Stimulated activated CD4-positive, alpha-beta T cell treated with anti-CD3 and anti-CD28 coated beads, Interleukin-15, amount 100 ng/mL, for 48 hours (primary cell): ENCODE measurements at places on chromosomes 6 and 20.

GRCh38 chr6:63864061-63864460 is 228.5 kb downstream of the PHF3 start:
- DNase-seq = no peak

DNA sequence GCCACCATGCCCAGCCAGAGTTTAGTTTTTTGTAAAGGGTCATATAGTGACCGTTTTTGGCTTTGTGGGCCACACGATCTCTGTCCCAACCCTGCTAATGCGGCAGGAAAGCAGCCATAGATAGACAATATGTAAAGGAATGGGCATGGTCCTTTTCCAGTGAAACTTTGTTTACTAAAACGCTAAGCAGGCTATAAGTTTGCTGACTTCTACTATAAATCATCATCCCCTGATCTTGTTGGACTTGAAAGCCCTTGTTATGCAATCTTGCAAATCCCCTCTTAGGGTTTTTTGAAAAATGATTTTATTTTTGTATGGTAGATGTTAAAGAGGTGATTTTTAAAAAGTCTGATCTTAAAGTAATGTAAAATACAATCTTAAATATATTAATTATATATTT is 63.6 kb downstream of the CBFA2T2 start:
- DNase-seq = no peak

GRCh38 chr6:102417368-102417998 is 1024.0 kb downstream of the GRIK2 start:
- no peak for DNase-seq

DNA sequence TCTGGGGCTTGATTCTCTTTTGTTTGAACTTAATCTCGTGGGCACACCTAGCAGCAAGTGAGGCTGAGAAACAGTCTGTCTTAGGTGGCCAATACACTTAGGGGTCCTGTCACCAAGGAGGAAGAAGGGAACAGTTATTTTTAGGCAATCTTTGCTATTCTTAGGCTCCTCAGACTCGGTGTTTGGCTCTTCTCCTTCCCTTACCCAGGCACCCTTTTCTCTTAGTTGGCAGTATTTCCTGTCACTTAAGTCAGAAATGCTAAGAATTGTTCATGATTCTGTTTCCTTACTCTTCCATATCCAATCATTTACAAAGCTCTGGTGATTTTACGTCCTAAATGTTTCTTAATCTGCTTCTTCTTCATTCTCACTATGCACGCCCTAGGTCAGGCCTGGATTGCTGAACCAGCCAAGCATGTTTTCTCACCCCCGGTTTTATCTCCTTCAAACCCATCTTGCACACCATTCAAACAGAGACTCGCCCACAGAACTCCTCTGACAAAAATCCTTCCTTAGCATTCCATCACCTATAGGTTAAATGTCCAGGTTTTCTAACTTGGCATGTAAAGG is 45.2 kb upstream of the TMEM217 start:
- no peak for DNase-seq

- DNase-seq = no peak
Observed at GRCh38 chr6:169792306-169793015, 41.0 kb downstream of the ERMARD start.

DNA sequence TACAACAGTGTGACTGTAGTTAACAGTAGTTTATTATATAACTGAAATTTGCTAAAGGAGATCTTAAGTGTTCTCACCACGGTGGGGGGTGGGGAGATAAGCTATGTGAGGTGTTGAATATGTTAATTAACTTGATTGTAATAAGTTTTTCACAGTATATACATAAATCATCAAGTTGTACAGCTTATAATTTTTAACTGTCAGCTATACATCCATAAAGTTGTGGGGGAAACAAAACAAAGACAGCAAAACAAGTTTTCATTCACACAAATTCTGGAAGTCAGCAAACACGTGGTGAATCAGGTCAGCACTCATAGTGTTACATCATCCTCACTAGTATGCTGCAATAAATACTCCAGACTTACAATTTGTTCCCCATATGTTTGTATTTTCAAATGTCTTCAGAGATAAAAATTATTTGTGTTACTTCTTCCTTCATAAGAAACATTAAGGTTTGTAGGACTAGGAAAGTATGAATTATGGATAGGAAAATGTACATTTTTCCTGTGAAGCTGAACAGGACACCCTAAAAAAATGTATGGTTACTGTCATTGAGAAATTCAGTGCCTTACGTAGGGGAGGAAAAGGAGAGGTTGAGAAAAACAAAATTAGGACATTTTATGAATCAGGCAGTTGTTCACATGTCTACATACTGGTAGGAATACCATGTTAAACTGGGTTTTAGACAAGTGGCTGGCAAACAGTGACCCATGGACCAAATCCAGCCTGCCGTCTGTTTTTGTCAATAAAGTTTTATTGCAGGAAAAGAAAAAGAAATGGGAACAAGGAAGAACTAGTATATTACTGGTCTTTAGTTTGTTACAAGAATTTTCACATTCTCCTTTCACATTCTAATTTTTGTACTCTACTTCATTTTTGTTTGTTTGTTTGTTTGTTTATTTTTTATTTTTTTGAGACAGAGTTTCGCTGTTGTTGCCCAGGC is 6.0 kb downstream of the SUMO4 start:
- DNase-seq = no peak

DNA sequence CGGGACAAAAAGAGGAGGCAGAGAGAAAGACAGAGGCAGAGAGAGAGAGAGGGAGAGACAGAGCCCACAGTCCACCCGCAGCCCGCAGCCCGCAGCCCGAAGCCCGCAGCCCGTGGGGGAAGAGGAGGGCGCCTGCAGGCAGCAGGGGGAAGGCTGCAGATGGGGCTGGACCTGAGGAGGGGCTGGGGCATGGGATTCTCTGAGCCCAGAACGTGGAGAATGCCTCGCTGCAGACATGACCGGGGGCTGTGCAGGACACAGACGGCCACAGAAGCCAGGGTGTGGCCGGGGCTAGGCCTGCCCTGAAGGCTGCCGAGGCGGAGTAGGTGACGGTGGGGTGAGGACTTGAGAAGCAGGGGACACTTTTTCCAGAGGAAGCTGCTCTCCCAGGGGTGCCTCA is 6.5 kb upstream of the SLCO4A1 start:
- no peak for DNase-seq

- no peak for DNase-seq
Observed at GRCh38 chr6:1778686-1779235, 169.0 kb downstream of the FOXC1 start.

DNA sequence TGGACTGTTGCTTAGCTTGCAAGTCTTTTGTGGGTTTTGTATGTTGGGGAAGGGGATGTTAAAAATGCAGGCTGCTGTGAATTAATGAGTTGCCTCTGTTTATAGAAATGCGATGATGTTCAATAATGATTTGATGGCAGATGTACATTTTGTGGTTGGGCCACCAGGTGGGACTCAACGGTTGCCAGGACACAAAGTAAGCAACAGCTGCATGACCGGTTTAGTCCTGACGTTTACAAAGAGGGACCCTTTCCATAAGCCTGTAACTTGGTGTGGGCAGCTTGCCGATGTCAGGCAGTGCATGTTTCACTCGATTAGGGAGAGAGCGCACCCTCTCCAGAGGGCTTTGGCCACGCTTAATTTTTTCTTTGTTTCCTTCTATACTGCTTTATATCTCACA is 1.3 kb downstream of the BTBD3 start:
- DNase-seq = no peak

- DNase-seq = peak; percentile 45
Observed at GRCh38 chr6:11366183-11366933, 133.9 kb upstream of the NEDD9 start.

- no peak for DNase-seq
Observed at GRCh38 chr6:1846611-1847010, 236.9 kb downstream of the FOXC1 start.

DNA sequence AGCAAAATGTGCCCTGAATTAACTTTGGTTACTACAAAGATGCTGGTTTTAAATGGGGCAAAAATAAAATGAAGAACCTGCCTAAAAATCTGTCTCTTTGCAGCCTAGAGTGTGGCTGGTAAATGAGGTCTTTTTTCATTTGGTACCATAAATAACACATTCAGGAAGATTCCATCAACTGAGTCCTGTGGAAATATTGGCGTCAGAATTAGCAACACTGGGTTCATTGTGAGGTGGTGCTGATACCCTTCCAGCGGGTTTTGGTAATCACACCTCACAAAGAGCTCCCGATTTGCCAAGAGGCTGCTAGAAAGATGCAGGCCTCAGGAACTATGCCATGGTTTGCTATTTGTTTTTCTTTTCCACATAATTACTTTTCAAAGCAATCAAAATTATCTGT is 55.3 kb downstream of the FAM50B start:
- DNase-seq = no peak

- no peak for DNase-seq
Observed at GRCh38 chr20:62876902-62877816, 15.5 kb upstream of the TCFL5 start.

- no peak for DNase-seq
Observed at GRCh38 chr6:124798942-124799496, 163.2 kb upstream of the RNF217 start.
